ENCODE measurements at places on chromosomes 16 and 17.

GRCh38 chr17:77233635-77234334 is 93.0 kb downstream of the SEC14L1 start:
- DNase-seq = no peak

- no peak for DNase-seq
These were observed 6.3 kb downstream of the CMTM4 start for GRCh38 chr16:66690106-66690847.

DNA sequence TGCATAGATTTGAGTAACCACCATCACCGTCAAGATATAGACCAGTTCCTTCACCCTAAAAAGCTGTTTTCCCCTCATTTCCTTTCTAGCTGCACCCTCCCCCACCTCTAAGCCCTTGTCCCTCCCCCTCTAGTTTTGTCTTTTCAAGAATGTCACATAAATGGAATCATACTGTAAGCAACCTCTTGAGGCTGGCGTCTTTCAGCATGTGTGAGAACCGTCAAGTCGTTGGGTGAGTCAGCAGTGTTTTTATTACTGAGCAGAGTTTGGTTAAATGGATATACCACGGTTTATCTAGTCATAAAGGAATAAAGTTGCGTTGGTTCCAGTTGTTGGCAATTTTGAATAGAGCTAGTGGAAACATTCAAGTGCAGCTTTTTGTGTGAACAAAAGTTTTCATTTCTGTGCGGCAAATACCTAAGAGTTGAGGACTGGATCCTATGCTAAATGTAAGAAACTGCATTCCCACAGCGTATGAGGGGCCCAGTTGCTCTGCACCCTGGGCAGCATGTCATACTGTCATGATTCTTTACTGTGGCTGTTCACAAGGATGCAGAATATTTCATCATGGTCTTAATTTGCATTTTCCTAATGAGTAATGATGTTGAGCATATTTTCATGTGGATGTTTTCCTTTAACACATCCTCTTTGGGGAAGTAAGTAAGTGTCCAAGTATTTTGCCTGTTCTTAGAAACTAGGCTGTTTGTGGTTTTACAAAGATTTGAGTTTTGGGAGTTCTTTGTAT is 264.3 kb downstream of the CPPED1 start:
- no peak for DNase-seq

DNA sequence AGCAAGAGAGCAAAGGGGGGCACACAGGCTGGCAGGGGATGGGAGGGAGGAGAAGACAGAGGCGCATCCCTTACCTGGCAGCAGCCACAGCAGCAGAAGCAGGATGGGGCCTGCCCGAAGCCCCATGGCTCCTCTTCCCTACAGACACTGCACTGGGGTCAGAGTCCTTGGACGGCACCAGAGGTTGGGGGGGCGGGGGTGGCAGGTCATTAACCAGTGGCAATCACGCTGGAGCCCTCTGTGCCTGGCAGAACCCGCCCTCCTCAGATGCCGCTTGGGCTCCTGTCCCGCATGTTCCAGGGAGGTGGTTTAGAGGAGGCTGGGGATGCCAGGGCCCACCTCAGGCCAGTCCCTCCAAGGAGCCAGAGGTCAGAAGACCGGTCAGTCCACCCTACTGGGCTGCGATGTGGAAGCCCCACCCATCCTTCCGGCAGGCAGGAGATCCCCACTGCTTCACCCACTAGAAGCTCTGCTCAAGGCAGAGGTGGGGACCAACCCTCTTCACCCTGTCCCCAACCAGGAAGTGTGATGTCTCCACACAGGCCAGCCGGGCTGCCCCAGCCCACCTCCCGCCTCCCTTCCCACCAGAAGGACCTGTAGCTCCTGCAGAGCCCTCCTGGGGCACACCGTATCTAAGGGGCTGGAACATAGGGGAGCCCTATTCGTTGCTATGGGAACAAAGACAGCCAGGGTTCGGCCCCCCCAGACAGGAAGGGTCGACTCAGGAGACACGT is 11.7 kb downstream of the ZG16B start:
- no peak for DNase-seq

GRCh38 chr17:36148559-36149295 is 27.7 kb downstream of the TBC1D3B start:
- DNase-seq = peak; percentile 50

DNA sequence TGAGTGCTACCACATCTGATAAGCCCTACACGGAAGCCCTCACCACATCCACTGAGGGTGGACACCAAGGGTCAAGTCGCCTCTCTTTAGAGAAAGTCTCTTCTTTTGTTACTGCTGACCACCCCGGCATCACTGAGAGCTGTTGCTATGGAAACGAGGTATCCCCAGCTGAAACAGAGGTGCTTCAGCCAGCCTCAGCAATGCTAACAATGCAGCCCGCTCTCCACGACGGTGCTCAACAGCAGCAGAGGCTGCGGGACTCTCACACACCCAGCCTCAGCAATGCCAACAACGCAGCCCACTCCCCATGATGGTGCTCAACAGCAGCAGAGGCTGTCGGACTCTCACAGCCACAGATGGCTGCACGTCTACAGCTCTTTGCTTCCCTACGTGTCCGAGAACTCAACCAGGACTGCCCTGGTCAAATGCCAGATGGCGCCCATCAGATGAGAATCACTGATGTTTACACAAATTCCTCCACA is 41.4 kb downstream of the VPS53 start:
- no peak for DNase-seq

GRCh38 chr16:85056211-85056748 is 28.7 kb downstream of the KIAA0513 start:
- DNase-seq = no peak

DNA sequence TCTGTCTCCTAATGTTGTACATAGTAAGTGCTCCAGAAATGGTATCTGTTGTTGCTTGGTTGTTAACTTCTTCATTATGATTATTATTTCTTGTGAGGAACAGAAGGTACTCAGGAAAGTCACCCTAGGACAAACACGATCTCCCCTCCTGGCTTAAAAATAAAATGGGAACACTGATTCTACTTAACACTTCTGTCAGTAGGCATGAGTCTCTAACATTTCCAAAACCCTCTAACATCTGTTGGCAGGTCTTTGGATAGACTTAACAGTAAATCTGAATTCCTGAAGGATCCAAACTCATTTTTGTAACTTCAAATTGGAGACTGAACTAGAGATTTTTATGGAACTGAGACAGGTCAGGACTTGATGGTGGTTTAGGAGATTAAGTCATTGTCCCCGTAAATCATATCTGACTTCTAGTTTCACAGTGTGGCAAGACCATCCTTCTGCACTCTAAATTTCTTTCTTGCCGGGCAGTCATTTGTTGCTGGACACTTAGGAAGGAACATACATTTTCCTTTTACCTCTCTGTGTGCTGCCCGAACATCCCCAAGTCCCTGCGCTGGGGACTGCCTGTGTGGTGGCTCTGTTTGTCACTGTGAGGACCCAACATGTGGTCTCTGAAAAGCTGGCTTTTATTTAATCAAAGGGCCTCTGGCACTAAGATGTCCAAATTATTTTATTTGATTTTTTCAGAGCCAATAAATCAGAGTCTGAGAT is 149.9 kb downstream of the NPIPB5 start:
- DNase-seq = no peak

DNA sequence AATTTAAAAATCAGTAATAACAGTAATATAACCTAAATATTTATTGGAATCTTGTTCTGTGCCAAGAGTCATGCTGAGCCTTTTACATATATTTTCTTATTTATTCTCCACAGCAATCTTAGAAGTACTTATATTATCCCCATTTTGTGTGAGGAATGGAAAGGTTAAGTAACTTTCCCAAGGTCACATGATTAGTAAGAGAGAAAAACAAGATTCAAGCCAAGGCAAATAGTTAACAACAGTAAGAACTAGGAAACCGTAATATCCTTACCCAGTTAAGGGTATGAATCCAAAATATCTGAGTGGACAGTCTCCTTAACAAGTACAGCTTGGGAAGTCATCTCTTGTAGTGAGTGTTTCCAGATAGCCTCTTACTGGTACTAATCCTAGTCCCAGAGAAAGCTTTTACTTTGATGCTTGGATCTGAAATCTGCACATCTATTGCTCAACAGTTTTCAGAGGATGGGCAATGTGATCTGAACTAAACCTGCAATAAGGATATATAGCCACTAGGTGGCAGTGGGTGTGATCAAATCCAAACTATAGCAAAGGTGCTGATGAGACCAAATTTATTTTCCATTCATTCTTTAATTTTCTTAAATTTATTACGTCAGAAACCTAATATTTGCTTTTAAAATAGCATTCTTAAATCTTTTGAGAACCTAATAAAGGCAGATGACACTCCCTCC is 23.3 kb downstream of the SHISA6 start:
- no peak for DNase-seq

GRCh38 chr17:69012895-69013805 is 47.6 kb downstream of the ABCA9 start:
- DNase-seq = no peak
